Activated T-helper 1 cell treated with anti-CD3 and anti-CD28 coated beads, Interleukin-12 subunit alpha, Interleukin-12 subunit beta, Interleukin-2, Interleukin-4 antibody, amounts not matched to agents 30 ng/mL and 10 ng/mL and 1 ng/mL, durations not matched to agents 14 hours and 24 hours and 36 hours (primary cell): ENCODE measurements at places on chromosomes 16 and 17. TPM values are rescaled to one million over a fixed set of nuclear protein-coding genes. Genes with fewer than 3 reads are reported as not detected.

DNA sequence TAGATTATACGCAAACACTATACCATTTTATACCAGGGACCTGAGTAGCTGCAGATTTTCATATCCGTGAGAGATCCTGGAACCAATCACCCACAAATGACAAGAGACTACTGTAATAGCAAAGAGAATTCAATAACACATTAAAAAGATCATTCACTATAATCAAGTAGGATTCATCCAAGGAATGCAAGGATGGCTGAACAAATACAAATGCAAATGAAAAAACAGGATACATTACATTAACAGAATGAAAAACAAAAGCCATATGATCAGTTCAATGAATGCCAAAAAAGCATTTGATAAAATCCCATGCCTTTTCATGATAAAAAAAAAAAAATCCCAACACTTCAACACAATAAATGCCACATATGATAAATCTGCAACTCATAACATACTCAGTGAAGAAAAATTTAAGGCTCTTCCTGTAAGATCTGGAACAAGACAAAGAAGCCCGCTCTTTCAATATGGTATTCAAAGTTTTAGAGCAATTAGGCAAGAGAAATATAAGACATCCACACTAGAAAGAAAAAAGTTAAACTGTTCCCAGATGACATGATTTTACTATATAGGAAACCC, 29.0 kb downstream of the N4BP1 start:
- DNase-seq: no peak

DNA sequence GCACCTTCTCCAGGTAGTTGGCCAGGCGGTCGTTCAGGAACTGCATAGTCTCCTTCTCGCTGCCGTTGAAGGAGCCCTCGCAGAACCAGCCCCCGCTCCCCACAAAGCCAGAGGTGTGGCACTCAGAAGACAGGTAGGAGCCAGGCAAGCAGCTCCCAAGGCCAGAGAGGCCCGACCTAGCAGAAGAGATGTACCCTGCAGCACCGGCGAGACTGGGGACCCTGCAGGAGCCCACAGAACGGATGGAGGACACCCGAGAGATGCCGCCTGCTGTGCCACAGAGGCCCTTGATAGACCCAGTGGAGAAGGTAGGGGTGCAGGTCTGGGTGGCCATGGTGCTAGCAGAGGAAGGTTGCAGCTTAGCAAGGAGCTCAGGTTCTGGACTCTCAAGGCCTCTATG, at the start of gene KRT36:
Gene KRT36, minus strand, starts transcription at position 380 of the 400 bp plus-strand sequence. Its CDS starts 46 bp downstream, at position 334.
- no peak for DNase-seq

The RAPGEFL1 gene
- 11.8 and 13.0 TPM in 2 replicates for total RNA-seq

The TLCD2 gene
- total RNA-seq: 0.12 and 0.13 TPM in 2 replicates

DNA sequence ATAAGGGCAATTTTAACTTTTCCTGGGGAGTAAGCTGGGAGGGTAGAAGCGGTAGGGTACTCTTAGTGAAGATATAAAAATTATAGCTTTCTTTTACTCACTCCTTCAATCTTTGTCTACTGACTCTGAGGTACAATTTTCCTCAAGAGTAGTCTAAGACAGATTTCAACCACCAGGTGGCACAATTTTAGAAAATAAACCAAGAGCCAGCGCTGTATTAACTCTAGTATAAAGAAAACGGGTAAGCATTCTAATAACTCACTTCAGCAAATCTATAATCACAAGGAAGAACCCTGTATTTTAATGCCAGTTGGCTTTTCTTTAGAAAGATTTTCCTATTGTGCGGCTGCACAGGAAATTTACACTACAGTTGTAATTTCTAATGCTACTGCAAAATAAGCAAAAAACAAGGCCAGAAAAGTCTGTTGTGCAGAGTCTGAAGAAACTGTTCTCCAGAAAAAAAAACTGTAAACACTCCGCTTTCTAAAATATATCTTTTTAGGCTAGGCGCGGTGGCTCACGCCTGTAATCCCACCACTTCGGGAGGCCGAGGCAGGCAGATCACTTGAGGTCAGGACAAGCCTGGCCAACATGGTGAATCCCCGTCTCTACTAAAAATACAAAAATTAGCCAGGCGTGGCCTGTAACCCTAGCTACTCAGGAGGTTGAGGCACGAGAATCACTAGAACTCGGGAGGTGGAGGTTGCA, 1.9 kb downstream of the CMC2 start:
- peak; percentile 38 for DNase-seq
